ENCODE measurements at places on chromosomes 4 and X. TPM values are rescaled to one million over a fixed set of nuclear protein-coding genes. Genes with fewer than 3 reads are reported as not detected.

DNA sequence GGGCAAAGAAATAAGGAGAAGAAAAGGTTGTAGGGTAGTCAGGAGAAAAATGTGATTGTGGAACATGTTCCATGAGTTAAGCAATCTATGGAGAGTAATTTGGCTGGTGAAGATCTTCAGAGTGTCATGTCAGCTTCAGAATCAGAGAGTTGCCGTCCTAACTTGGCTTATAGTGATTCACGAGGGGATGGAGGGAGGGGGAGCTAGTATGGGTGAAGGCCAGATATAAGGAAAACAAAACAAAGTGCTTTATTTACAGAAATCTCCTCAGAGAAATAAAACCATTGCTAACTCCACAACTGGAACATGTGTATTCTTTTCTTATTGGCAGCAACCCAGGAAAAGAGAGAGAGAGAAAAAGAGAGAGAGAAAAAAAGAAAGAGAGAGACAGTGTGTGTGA lies 256.5 kb upstream of the NRK start:
- no peak for DNase-seq

DNA sequence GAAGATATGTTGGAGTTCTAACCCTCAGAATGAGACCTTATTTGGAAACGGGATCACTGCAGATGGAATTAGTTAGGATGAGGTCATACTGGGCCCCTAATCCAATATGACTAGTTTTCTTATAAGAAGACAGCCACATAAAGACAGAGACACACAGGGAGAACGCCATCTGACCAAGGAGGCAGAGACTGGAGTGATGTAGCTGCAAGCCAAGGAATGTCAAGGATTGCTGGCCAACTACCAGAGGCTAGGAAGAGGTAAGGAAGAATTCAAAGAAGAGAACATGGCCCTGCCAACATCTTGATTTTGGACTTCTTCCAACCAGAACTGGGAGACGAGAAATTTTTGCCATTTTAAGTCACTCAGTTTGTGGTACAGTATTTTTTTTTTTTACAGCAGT lies 152.8 kb upstream of the DIPK2B start:
- DNase-seq = no peak

Gene ZFP92
- 0.96 TPM for polyA plus RNA-seq

DNA sequence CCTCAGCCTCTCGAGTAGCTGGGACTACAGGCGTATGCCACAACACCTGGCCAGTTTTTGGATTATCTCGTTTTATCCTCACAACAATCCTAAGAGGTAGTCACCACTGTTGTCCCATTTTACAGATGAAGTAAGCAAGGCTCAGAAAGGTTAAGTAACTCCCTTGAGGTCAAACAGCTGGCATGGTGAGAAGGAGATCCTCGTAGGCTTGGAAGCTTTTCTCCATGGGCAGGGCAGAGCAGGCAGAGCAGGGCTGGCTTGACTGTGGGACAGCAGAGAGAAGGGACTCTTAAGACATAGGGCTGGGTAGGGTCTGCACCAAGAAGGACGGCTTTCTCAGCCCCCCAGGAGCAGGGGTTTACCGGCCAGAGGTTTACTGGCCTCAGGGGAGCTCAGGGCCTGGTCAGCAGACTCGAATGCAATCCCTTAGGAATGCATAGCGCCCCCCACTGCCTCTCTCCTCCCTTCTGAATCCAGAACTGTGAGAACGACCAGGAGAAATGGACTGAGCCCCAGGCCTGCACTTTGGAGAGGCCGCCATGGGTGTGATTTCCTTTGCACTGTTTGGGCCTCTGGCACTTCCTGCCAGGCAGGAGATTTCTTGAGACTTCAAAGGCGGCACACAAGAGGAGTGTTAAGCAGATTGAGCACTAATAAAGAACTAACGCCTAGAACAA lies 14.0 kb upstream of the CDKN2AIP start:
- DNase-seq = no peak

DNA sequence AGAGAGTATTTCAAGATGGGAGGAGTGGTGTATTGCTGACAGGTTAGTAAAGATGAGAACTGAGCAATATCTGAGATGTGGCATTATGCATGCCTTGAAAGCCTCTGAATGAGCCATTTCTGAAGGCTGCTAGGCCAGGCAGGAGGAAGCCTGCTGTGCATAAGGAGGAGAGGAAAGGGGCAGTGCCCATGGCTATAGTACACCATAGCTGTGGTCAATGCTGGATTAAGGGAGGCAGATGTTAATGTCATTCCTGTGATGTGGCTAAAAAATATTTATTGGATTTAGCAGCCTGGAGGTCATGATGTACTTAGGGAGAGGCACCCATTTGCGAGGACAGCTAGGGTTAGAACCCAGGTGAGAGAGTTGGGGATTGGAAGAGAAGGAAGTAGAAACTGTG lies 130.0 kb upstream of the LNX1 start:
- no peak for DNase-seq

Gene HERC6
- polyA plus RNA-seq = 4.1 TPM

Gene LRIT3
- not detected for polyA plus RNA-seq

- no peak for DNase-seq
These were observed 1.3 kb upstream of the JAKMIP1 start for GRCh38 chr4:6201580-6202091.
